ENCODE measurements at places on chromosomes 5 and 9.

DNA sequence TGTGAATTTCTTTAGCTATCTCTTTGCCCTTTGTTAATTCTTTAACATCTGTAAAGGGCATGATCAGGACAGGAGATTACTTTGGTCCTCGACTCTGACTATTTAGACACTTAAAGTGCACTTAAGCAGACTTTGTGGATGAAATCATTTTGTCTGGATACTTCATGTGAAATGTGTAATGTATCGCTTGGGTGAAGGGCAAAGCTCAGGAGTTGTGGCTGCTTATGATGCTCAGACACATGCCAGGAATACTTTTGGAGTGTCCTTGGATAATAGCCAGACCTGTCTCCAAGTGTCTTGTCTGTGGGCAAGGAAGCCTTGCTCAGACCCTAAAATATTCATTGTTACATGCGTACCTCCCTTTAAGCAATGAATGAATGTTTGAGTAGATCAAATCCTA is 87.8 kb downstream of the RAI14 start:
- DNase-seq: no peak

GRCh38 chr9:126612326-126612812 is 1.4 kb upstream of the LMX1B start:
- DNase-seq: peak; percentile 45

DNA sequence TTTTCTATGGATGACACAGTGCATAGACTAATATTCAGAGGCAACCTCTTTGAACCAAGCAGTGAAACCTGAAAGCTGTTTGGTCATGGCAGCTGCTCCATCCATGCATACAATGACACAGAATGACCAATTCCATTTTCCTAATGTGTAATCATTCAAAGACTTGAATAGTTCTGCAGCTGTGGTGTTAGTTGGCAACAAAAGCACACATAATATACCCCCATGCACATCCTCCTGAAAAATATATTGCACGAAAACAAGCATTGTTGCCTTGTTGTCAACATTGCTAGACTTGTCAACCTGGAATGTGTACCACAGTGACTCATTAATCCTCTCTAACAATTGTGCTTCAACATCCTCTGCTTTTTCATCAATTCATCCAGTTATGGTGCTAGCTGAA is 71.0 kb upstream of the SEMA6A start:
- no peak for DNase-seq

DNA sequence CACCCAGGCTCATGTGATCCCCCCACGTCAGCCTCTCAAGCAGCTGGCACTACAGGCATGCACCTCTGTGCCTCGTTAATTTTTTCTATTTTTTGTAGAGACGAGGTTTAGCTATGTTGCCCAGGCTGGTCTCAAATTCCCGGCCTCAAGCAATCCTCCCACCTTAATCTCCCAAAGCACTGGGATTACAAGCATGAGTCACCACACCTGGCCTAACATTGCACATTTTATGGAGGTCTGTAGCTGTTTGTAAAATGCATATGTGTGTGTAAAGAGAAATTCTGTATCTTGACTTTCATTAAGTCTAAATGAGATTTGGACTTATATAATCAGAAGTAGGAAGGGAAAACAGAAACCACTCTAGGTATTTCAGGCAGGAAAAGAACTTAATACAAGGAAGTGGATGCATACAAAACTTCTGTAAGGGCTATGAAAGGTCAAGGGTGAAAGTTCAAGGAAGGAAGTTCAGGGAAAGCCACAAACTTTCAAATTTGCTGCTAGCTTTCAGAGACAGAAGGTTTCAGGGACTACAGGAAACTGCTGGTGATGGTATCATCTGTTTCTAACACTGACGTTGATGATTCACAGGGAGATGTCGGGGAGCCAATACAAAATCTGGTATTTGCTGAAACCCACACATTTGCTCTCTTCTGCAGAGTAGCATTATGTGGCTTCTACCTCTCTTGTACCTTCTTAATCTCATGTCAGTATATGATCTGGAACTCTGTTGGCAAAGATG is 209.4 kb downstream of the PIK3R1 start:
- DNase-seq: peak; percentile 18

- no peak for DNase-seq
Observed at GRCh38 chr9:70613024-70613768, 198.7 kb upstream of the KLF9 start.

GRCh38 chr9:79559495-79560181 is 12.1 kb upstream of the TLE4 start:
- DNase-seq: no peak

GRCh38 chr5:168364151-168364661 is 72.8 kb downstream of the WWC1 start:
- no peak for DNase-seq

GRCh38 chr5:174837919-174838902 is 113.8 kb downstream of the MSX2 start:
- DNase-seq: no peak

DNA sequence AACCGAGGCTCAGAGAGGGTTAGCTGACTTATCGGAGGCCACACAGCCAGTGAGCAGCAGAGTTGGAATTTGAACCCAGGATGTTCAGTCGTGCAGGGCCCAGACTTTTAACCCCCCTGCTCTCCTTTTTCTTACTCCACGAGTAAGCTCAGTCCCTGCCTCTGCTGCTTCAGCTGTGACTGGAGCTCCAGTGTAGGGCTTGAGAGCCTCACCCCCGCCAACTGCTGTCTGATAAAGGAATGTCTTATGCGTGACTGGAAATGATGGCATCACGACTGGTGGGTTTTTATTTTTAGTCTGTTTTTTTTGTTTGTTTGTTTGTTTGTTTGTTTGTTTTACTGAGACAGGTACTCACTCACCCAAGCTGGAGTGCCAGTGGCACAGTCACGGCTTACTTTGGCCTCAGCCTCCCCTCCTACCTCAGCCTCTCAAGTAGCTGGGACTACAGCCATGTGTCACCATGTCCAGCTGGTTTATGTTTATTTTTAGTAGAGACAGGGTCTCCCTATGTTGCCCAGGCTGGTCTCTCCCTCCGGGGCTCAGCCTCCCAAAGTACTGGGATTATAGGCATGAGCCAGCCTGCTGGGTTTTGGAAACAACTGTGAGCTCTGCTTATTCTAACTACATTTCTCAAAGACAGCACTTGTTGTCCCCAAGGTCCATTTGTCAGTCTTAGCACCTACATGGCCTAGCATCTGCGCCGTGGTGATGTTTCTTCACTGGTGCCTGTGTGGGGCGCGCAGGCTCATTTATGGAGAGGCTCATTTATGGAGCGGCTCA is 52.5 kb upstream of the NCS1 start:
- no peak for DNase-seq

DNA sequence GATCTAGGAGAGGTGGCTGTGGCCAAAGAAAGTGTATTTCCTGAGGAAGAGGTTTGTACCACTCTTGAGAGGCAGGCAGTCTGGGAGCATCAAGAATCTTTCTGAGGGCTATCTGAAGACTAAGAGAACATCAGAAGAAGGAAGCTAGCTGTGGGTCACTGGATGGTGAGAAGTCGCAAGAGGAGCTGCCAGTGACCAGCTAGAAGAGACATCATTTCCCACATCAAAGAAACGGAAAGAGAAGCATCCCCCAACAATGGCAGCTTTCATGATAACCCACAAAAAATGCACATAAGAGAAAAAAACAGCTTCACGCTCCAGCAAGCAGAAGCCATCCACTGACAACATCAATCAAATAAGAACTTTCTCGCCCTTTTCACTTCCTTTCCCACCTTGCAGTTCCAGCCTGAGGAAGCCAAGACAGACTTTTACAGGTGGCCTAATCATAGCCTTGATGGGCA is 25.0 kb upstream of the CEP78 start:
- no peak for DNase-seq

- DNase-seq: no peak
Observed at GRCh38 chr5:139708434-139708861, 60.3 kb downstream of the CXXC5 start.

- no peak for DNase-seq
Observed at GRCh38 chr9:5858833-5859232, 25.9 kb upstream of the ERMP1 start.

DNA sequence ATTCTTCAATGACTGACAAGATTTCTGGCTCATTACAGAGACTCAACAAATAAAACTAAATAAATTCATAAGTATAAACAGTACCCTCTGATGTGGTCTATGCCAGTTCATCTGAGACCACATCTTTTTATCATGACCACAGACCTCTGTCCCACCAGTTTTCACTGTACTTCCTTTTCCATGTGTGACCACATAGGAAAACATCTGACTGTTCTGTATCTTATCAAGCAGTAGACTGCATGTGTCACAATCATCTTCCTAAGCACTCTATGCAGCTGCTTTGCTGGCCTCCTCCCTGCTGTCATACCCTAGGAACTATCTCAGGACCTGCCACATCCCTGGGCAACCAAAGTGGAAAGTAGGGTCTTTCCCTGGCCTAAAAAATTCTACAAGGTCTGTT is 205.0 kb upstream of the ZNF462 start:
- no peak for DNase-seq

- no peak for DNase-seq
Observed at GRCh38 chr9:76818271-76818670, 54.0 kb downstream of the PCA3 start.

DNA sequence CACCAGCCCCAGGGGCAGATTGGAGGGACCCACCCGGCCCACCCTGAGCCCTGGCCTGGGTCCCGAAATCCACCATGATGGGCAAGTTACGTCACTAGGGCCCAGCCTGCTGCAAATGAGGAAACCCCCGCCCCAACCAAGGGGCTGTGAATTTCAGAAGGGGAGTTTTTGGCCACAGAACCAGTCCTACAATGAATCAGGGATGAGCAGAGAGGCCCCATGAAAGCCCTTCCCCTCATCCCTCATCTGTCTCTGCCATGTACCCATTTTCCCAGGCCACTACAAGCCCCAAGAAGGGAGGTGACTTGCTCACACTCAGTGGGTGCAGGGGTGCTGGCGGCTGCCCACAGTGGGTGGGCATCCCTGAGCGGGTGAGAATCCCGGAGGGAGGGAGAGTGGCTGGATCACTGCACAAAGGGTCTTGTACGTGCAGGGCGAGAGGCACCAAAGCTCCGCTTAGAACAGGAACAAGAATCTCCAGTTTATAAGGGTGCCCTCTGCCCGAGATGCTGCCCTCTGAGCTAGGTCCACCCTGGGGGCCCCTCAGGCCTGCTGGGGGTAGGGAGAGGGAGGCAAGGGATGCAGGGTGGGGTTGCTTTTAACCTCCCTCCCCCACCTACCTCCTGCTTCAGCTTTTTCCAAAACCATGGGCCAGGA is 10.4 kb upstream of the TCF7 start:
- no peak for DNase-seq

DNA sequence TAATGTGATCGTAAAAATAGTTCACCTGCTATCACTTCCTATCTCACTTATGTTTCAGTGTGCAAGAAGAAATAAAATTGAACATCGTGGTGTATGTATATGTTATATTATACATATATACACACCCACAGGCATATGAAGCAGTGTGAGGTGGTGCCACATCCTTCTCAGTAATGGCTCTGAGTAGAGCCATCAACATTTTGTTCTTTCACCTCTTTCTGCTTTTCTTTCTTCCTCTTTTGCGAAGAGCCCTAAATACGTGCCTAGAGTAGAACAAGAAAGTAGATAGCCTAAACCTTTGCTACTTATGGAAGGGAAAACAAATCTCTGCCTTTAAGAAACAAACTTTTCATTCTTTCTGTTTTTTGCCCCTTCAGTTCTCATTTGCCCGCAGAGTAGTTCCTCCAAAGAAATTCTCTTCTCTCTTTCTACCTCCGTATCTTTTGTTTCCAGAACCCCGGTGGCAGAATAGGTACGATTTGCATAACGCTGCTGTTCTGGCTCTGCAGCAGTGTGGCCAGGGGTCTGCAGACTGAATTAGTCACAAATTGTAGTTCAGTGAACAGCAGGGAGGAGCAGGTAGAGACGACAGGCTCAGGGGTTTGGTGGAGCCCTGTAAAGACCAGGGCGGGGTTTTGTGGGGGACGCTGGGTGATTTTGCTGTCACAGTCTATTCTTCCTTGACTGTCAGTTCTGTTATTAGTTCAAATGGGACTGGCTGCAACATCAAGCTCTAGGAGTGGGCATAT is 40.5 kb upstream of the PJA2 start:
- no peak for DNase-seq

DNA sequence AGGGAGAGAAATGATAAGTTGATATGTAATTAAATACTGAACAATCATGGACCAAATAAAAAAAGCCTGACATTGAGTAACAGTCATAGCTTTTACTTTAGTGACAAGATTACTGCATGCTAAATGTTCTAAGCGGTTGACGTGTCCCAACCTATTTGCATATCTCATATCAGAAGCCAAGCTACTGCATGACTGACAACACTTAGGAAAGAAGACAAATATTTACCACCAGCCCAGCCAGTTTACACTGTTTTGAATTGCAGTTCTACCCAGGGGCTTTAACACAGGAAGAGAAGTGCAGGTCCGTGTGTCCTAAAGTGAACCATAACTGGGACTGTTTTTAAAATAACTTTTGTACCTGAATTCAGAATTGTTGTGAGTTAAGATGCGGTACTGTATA is 219.9 kb downstream of the PRDM9 start:
- DNase-seq: no peak

GRCh38 chr5:103602438-103602837 is 39.8 kb upstream of the NUDT12 start:
- DNase-seq: no peak

- no peak for DNase-seq
Observed at GRCh38 chr9:125190361-125190801, 778 bp upstream of the PPP6C start.

GRCh38 chr5:149416987-149417710 is 38.1 kb upstream of the IL17B start:
- no peak for DNase-seq

GRCh38 chr5:119655061-119655460 is 25.7 kb downstream of the FAM170A start:
- no peak for DNase-seq

DNA sequence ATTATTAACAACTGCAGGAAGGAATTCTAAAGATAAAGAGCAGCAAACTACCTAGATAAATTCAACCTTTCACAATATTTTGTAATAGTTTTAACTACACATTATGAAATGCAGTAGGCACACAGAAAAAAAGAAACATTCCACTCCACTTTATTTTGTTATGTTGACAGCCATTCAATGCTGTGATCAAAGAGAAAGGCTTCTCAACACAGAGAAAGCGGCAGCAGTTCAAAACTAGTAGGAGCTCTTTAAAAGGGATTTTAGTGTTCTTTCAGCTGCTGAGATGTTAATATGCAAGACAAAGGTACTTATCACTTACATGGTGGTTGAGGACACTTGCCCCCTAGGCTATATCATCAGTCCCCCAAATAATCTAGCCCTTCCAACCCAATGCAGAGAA is 11.6 kb downstream of the CEMIP2 start:
- no peak for DNase-seq

- DNase-seq: no peak
Observed at GRCh38 chr9:98520221-98520960, 188.3 kb downstream of the GABBR2 start.

DNA sequence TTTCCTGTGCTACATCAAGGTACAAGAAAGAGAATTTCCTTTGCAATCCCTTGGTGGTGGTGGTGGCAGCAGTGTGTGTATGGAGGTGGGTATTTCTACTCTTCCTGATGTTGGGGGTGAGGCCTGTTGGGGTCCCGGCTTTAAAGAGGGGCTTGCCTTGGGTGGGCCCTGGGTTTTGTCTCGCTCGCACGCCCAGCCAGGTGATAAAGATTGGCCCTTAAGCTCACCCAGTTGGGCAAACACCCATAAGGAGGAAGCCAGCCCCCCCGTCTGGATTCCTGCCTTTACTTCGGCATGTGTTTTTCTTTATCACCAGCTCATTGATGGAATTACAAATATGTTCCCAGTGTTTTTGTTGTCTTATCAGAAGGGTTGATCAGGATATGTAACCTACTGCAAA is 16.0 kb upstream of the SARDH start:
- DNase-seq: no peak
